ENCODE measurements at places on chromosomes 3 and 15.

GRCh38 chr3:171995486-171995885 is 43.9 kb upstream of the FNDC3B start:
- no peak for DNase-seq

- no peak for DNase-seq
Observed at GRCh38 chr3:73143401-73143800, 81.9 kb downstream of the EBLN2 start.

DNA sequence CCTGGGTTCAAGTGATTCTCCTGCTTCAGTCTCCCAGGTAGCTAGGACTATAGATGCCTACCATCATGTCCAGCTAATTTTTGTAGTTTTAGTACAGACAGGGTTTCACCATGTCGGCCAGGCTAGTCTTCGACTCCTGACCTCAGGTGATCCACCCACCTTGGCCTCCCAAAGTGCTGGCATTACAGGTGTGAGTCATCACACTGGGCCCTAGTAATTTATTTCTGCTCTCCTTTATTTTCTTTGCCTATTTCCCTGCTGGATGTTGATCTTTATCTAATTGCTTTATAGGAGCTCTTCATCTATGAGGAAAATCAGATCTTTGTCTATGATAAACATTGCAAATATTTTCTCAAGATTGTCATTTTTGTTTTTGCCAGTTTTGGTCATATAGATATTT is 31.7 kb downstream of the UQCC5 start:
- no peak for DNase-seq

DNA sequence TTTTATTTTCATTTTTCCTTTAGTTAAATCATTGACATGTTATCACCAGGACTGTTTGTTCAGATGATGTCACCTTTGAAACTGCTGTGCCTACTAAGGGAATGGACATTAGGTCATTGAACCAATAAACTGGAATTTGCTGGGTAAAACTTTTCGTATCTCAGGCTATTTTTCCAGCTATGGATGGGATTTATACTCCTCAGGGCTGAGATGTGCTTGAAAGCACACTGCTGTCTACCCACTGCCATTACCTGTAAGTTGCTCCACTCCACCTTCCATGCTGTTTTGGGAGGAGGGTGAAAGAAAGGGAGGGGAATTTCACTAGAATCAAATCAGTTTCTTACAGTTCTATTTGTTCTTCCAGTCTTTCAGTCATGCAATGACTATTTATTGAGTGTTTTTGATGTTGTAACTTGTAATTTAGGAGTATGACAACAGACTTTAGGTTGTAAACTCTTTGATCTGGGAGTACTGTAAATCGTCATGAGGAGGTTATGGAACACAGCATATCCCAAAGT is 11.3 kb downstream of the EHD4 start:
- DNase-seq: no peak

DNA sequence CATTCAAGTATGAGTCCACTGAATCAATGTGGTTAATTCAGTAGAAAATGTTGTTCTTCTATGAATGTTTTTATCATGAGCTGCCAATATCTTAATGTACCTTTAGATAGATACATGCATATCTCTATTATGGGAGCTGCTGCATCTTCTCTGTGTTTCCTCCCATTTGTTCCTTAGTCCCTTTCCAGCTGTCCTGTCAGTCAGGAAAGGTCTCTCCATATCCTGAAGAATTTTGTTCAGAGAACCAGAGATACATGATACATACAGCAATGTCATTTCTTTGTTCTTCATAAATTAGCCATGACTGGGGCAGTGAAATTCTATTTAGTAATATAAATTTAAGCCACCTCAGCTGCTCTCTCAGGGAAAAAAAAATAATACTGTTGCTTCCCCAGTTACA is 103.7 kb downstream of the P3H2 start:
- no peak for DNase-seq

- no peak for DNase-seq
Observed at GRCh38 chr3:58383476-58383875, 50.2 kb downstream of the PDHB start.

DNA sequence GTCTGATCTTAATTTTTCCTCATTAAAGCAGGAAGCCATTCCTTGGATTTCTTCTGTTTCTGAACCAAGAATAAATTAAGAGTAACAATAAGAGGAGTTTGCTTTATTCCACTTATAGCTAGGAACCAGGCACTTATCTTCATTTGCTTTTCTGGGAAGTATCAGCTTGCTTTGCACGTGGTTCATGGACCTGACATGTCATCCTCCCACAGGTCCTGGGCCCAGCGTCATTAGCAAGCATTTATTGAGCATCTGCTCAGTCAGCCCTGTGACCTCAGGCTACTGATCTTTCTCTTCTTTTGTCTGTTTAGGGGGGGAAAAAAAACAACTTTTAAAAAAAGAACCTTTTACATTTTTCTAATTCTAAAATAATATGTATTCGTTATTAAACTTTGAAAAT is 34.7 kb upstream of the CRTC3 start:
- no peak for DNase-seq

DNA sequence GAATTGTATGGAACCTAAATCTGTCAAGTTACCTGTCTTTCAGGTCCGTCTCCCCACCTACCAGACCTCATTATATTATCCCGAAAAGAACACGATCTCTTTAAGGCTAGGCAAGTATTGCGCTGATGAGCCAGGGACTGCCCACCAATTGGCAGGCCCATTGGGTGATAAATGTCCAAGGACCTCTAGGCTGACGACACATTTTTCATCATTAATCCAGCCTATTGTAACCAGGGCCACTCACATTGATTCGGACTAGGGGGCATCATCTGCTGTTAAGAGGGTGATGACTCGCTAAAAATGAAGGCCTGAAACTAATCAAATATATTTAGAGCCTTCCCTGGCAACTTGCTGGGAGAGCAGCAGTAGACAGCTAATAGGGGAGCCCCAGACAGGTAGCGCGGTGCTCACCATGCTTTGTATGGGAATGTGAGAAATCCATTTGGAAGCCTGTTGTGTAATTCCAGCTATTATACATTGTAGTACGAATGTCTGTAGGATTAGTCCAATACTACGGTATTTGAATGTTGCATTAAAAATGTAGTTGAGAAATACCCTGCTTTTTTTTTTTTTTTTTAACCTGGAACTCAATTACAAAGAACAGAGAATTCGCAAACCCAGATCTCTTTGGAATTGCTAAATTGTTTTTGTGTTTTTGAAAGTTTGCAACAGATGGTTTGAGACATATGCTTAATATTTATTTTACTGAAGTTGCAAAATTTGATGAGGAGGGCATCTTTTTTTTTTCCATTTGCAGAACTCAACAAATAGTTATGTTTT is 156.1 kb downstream of the ROBO2 start:
- DNase-seq: no peak

DNA sequence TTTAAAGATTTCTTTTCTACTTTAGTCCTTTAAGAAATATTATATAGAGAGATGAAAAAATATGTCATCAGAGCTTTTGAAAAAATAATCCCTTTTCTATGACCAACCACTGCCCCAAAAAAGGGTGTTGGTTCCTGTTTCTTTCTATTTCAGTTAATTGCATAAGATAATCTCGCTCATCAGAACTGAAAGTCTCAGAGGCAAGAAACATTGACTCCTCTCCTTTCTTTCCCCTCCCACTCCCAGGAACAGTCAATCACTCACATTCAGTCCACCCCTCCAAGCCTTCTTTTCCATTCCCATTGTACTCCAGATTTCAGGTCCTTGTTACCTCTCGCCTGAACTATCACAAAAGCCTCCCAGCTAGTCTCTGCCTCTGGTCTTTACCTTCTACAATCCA is 153.7 kb upstream of the ABI3BP start:
- DNase-seq: no peak
